ENCODE measurements at places on chromosomes 2 and 18.

- no peak for DNase-seq
These were observed 82.8 kb upstream of the CPO start for GRCh38 chr2:206856513-206856912.

- DNase-seq: no peak
These were observed 21.4 kb downstream of the HADHA start for GRCh38 chr2:26223018-26223417.

GRCh38 chr2:8647462-8647857 is 34.4 kb upstream of the ID2 start:
- DNase-seq: no peak

DNA sequence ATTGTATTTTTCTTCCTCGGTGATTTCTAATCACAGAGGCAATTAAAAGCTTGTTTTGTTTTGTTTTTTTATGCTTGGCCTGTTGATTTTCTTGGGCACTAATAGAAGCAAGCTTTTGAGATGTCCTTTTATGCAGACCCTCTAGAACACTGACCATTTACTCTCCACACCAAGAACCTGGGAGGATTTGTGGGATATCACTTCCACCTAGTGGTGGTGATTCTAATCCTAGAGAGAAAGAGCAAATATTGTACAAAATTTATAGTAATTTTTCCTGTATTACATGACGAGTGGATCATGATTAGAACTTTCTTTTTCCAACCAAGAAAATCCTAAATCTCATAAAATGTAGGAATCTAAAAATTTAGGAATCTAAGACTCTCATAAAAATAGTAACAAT is 23.4 kb downstream of the NEMP2 start:
- no peak for DNase-seq

GRCh38 chr2:97906307-97906706 is 89.4 kb downstream of the TMEM131 start:
- DNase-seq: no peak

Data from GM06990 (cell line).